IMR-90 (cell line): ENCODE measurements at places on chromosomes 16 and 17. TPM values are rescaled to one million over a fixed set of nuclear protein-coding genes. Genes with fewer than 3 reads are reported as not detected.

DHX38 gene
- total RNA-seq = 49.6 and 61.9 TPM in 2 replicates

GNGT2 gene
- 0.18 and 0.56 TPM in 2 replicates for total RNA-seq

MTSS2 gene
- 8.9 and 9.1 TPM in 2 replicates for total RNA-seq

ZFP1 gene
- 16.0 and 16.9 TPM in 2 replicates for total RNA-seq

KRTAP2-3 gene
- 1.4 TPM in 2 replicates for total RNA-seq

SPN gene
- total RNA-seq = not detected in 2 replicates

TEX14 gene
- total RNA-seq = not detected in 2 replicates

POLR2A gene
- total RNA-seq = 56.4 and 56.6 TPM in 2 replicates

NXN gene
- total RNA-seq = 52.5 and 52.8 TPM in 2 replicates

TMEM238L gene
- total RNA-seq = not detected in 2 replicates
